ENCODE measurements at places on chromosomes 5 and 9.

GRCh38 chr9:69115621-69116020 is 58.5 kb upstream of the TJP2 start:
- DNase-seq: peak; percentile 76
- no peak overlapping the region for H3K4me3 ChIP-seq
- no peaks in the 10 kb centered on the region for H3K27me3 ChIP-seq
- H3K36me3 ChIP-seq: no peaks in the 10 kb centered on the region
- peaks cover 44% of the 10 kb centered on the region for H3K4me1 ChIP-seq

- peak overlapping the region; percentile 16 for H3K4me3 ChIP-seq
- no peaks in the 10 kb centered on the region for H3K36me3 ChIP-seq
- no peaks in the 10 kb centered on the region for H3K27me3 ChIP-seq
- peaks cover 12% of the 10 kb centered on the region for H3K4me1 ChIP-seq
- H3K27ac ChIP-seq: no peak overlapping the region
These were observed 156.4 kb upstream of the FTMT start for GRCh38 chr5:121695307-121695706.

DNA sequence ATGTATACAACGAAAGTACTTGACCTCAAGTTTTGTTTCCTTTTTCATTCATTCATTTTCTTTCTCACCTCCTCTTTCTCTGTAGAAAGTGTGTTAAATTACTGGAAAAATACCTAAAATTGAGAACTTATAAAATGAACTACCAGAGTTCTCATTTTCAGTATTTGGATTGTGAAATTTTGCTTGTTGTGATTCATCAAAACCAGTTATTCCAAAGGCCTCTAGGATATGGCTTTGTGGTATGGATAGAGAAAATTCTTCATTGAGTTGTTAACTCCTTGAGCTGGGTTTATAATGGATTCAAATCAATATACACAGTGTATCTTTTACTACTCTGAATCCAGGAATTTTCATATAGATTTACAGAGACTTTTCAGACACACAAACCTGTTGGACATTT is 287.6 kb downstream of the KDM4C start:
- DNase-seq: no peak
- H3K4me3 ChIP-seq: no peak overlapping the region

GRCh38 chr5:126067404-126067803 is 355.8 kb upstream of the GRAMD2B start:
- H3K4me1 ChIP-seq: no peaks in the 10 kb centered on the region
- H3K4me3 ChIP-seq: no peak overlapping the region

DNA sequence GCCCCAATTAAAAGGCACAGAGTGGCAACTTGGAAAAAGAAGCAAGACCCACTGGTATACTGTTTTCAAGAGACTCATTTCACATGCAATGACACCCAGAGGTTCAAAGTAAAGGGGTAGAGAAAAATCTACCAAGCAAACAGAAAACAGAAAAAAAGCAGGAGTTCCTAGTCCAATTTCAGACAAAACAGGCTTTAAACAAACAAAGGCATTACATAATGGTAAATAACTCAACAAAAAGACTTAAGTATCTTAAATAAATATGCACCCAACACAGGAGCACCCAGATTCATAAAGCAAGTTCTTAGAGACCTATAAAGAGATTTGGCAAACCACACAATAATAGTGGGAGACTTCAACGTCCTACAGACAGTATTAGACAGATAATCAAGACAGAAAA is 215.8 kb downstream of the SLCO4C1 start:
- no peak overlapping the region for H3K27ac ChIP-seq
- H3K4me1 ChIP-seq: no peaks in the 10 kb centered on the region
- H3K4me3 ChIP-seq: no peak overlapping the region
- H3K36me3 ChIP-seq: no peaks in the 10 kb centered on the region

DNA sequence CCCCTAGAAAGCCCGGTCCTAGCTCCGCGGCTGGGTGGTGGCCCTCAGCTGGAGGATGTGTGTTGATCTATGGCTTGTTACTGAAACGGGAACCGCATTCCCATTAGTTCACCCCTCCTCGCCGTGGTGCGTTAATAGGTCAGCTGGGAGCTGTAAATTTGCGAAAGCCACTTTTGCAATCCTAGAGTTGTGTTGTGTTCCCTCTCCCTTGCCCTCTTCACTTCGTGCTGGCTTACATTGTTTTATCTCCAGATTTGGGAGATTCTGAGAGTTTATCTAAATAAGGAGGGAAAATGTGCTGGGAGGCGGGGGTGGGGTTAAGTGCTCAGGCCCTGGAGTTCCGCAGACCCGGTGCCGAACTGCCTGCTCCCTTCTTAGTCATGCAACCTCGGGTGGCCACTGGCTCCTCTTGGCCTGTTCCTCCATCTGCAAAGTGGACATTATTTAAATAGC is 62.8 kb downstream of the HMCN2 start:
- H3K27ac ChIP-seq: no peak overlapping the region
- H3K36me3 ChIP-seq: no peaks in the 10 kb centered on the region
- peaks cover 60% of the 10 kb centered on the region for H3K27me3 ChIP-seq
- no peak for DNase-seq

DNA sequence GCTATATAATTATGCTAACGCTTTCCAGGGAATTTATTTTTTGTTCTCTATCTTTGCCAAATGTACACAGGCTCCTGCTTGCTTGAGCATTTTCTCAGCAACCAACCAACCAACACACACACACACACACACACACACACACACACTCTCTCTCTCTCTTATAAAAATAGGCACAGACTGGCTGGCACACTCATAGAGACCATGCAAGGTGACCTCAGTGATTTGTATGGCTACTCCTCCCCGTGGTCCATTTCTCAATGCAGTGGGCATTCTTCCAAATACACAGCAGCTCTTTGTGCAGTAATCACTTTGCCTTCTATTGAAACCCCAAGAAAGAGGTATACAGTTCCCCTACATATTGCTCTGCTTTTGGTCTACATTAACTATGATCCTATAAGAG is 416.0 kb downstream of the MAN2A1 start:
- no peak overlapping the region for H3K4me3 ChIP-seq
- H3K36me3 ChIP-seq: no peaks in the 10 kb centered on the region
- no peak for DNase-seq
- no peak overlapping the region for H3K27ac ChIP-seq
- H3K4me1 ChIP-seq: no peaks in the 10 kb centered on the region

DNA sequence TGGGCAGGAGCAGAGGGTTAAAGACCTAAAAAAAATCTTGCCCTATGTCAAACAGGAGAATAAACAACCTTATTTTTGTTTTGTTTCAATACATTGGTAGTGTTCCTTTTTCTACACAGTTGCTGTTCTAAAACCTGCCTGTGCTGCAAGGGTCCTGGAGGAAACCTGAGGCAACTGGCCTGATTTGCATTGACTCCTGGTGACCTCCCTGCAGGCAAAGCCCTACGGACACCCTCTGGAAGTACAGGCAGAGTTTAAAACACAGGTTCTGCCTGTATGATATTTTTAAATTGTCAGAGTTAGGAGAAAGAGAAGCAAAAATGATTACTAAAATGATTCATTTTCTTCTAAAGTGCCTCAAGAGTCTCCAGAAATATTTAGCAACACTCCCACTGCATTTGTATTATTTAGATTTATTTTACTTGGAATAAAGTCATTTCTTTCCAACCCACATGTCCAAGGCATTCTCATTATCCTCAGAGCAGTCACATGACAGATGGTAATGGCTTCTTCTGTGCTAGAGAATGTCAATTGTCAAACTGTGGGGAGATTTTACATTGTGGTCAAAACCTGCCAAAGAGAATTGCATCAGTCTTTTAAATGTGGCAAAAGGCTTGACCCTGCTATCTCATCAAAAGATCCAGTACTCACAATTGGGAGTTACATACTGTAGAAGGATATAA is 559.6 kb downstream of the CETN3 start:
- no peaks in the 10 kb centered on the region for H3K36me3 ChIP-seq
- H3K4me3 ChIP-seq: no peak overlapping the region
- no peaks in the 10 kb centered on the region for H3K4me1 ChIP-seq
- H3K27ac ChIP-seq: no peak overlapping the region
- no peaks in the 10 kb centered on the region for H3K27me3 ChIP-seq
- no peak for DNase-seq

DNA sequence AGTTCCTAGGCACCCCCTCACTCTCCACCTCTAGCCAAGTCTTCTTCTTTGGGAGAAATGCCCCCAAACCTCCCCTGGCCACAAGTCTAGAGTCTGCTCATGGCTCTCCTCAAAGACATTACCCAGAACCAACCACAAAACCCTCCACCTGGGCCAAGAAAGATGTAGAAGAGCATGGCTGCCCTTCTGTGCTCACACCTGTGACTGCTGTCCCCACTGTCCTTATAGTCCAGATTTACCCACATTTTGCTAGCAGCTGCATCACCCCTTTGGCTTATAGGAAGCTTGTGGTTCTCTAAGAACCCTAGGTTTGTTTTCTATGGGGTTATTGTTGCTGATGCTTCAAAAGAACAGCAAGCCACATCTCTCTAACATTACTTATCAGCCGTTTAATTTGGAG is 6.1 kb upstream of the GABBR2 start:
- no peak overlapping the region for H3K4me3 ChIP-seq
- H3K4me1 ChIP-seq: no peaks in the 10 kb centered on the region
- no peak overlapping the region for H3K27ac ChIP-seq
- no peaks in the 10 kb centered on the region for H3K36me3 ChIP-seq

DNA sequence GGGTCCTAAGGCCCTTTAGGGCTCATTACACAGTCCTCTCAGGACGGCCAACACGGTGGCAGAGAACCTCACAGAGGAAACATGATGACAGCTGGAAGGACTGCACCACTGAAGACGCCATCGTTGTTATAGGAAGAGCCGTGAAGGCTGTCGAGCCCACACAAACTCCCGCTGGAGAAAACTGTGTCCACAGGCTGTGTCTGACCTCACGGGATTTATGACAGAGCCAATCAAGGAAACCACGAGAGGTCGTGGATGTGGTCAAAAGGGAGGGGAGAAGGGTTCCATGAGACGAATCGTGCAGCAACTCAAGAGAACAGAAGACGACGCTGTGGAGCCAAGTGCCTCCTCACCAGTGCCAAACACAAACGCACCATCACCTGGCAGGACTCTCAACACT is 12.2 kb downstream of the QSOX2 start:
- peaks cover 18% of the 10 kb centered on the region for H3K4me1 ChIP-seq
- no peak overlapping the region for H3K27ac ChIP-seq
- no peaks in the 10 kb centered on the region for H3K27me3 ChIP-seq

DNA sequence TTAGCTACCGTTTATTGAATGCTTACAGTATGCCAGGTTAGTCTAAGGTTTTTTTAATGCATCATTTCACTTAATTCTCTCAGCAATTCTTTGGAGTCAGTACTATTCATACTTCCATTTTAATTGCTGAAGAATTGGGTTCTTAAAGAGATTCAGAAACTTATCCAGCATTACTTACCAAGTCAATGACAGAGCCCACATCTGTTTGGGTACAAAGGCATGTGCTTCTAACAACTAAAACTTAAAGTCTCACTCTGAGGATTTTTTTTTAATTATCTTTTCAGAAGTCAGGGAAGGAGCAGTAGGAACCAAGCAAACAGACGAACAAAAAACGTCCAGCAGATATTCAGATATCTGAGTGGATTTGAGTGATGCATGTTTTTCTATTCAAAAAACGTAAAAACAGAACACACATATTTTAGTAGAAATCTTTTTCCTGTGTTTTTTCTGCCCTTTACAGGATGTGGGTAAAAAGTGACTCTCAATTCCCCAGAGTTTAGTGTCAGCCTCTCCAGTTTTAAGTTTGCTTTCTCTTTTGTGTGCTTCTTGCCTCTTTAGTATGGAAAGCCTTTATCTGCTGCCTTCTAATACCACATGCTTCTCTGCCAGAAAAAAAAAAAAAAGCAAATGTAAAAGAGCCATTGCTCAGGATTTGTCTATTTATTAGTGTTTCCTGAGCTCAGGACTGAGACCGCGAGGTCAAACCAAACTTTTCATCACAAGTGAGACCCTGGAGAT is 118.0 kb downstream of the PRKACG start:
- no peak for DNase-seq
- no peak overlapping the region for H3K4me3 ChIP-seq

DNA sequence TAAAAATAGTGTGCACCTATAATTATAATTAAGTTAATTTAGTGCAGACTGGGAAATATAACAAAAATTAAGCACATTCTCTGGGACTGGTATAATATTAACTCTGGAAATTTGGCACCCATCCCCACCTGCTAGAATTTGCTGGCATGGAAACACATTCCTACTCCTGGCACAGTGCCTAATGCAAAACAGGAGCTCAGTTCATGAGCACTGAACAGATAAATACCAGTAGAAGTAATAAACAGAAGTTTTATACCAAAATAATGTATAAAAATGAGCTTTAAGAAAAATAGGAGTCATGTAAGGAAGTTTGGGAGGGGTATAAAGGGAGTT is 23.7 kb upstream of the NPR3 start:
- peak; percentile 36 for DNase-seq
- no peaks in the 10 kb centered on the region for H3K36me3 ChIP-seq
- H3K27ac ChIP-seq: no peak overlapping the region
- H3K4me1 ChIP-seq: no peaks in the 10 kb centered on the region
- no peak overlapping the region for H3K4me3 ChIP-seq
- H3K27me3 ChIP-seq: no peaks in the 10 kb centered on the region

DNA sequence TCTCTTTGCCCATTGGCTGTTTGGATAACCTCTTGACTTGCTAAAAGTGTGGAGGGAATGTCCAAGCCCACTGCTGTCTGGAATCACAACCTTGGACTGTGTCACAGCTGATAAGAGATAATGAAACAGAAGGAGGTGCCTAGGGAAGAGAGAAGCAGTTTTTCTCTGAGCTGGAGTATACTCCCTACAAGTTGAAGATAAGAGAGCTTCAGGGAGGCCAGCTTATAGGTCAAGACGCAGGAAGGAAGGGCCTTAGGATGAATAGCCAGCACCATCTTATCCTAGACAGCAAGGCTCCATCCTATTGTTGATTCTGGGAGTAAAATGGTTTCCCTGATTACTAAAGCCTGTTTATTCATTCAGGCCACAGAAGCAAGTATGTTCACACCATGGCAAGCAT is 244.7 kb downstream of the NPR3 start:
- H3K27me3 ChIP-seq: no peaks in the 10 kb centered on the region
- H3K4me1 ChIP-seq: no peaks in the 10 kb centered on the region
- no peak overlapping the region for H3K4me3 ChIP-seq

DNA sequence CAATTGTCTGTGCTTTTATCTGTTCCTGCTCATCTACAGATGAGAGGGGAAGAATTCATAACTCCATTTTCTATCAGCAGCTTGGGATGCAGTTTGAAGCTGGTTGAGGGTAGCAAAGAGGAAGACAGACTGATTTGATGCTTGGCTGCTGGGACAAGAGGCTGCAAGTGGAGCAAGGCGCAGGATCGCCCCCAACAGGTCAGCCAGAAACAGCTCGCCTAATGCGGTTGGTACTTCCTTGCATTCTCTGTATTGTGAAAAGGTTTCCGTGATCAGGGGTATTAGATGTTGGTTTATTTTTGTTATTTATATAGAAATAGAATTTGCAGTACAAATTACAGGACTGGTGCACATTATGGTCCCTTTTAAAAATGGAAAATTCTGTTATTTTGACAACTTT is 40.6 kb downstream of the ZNF883 start:
- H3K4me3 ChIP-seq: no peak overlapping the region
- peak; percentile 13 for DNase-seq
- H3K27me3 ChIP-seq: no peaks in the 10 kb centered on the region
- H3K36me3 ChIP-seq: no peaks in the 10 kb centered on the region
- H3K4me1 ChIP-seq: no peaks in the 10 kb centered on the region

DNA sequence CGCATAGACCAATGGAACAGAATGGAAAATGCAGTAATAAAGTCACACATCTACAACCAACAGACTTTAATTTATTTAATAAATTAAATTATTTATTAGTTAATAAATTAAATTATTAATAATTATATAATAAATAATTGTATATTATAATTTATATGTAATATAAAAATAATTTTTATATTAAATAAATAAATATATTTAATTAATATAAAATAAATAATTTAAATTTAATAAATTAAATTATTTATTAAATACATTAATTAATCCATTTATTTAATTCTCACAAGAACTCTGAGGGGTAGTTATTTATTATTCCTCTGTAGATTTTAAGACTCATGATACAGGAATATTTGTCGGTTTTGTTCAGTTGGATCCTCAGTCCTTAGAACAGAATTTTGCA is 176.1 kb upstream of the ADAMTS19 start:
- H3K4me1 ChIP-seq: no peaks in the 10 kb centered on the region
- H3K27ac ChIP-seq: no peak overlapping the region
- no peak for DNase-seq
